ENCODE measurements at places on chromosomes 7 and 10.

GRCh38 chr10:14879928-14880193 is 1.2 kb downstream of the SUV39H2 start:
- no peak for DNase-seq

DNA sequence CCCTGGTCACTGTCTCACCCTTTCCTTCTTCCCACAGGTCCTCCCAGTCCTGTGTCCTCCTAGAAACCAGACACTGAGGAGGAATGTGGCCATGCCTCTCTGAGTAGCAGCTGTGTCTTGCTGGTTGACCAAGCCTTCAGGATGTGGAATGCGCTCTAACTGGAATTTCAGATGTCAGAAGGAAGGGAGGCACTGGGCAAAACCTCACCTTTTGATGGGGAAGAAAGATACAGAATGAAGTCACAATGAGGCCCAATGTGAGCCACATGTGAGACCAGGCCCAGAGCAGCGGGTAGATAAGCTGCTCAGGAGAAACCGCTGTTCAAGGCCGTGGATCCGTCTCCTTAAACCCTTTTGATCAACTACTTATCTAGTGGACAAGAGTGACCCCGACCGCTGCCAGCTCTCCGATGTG is 54.8 kb upstream of the ECHDC3 start:
- no peak for DNase-seq

- DNase-seq: no peak
These were observed 149.3 kb upstream of the STK17A start for GRCh38 chr7:43433639-43434038.

GRCh38 chr10:133104963-133105640 is 17.4 kb downstream of the ADGRA1 start:
- DNase-seq: no peak

DNA sequence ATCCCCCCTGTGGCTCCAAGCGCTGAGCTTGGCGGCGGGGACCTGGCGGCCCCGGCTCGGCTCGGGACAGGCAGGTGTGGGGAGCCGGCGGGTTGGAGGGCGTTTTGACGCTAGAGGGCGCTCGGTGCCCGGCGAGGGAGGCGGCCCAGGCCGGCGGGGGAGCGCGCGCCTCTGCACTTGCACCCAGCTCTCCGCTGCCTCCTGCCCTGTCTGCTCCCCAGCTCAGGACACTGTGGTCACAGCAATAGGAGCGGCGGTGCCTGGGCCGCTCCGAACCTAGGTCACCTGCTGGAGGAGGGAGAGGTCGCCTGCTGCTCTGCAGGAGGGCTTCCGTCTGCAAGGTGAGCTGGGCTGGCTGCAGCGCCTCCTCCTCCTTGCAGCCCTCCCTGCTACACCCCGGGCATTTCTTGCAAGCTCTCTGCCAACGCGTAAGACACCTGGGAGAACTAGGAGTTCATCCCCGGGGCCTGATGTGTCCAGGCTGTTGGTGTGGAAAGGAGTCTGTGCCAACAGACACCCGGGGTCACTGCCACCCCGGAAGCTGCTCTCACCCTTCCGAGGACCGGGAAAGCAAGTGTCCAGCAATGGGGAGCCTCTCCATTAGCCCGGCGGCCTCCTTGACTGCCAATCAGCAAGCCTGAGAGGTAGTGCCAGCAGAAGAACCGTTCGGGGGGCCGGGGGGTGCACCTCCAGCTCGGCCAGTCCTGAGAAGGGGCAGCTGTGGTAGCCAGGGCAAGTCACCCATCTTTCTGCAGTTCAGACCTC is 620.4 kb downstream of the GALNT17 start:
- DNase-seq: no peak

DNA sequence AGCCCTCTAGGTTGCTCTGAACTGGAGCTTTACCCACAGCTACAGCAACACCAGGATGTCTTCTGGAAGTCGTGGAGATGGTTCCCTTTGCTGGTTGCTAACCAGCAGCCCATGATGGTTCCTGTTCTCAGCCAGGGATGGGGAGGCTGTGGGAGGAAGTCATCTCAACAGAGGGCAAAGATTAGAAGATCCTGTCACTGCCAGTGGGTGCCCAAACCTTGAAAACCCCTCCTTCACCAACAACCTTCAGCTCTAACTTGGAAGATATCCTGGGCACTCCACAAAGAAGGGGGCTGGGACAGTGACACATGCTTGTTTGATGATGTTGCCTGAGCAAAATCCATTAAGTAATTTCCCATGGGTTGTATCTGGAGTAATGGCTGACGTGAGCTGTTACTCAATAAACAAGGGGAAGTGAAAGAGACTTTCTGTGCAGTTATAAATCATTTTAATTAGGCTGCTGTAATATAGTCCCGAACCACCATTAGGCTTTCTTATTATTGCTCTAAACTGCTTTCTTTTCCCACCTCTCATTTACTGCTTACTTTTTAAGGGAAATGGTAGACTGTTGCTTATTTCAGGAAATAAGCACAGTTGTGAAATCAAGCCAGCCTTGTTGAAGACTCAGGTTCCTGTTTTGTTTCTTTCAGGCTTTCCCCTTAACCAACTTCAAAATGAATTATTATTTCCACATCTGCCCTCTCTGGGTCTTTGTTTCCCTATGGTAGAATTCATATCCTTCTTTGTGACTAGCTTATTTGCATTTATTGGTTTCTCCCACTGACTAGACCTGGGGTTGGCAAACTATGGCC is 124.8 kb downstream of the PPP1R17 start:
- DNase-seq: no peak

DNA sequence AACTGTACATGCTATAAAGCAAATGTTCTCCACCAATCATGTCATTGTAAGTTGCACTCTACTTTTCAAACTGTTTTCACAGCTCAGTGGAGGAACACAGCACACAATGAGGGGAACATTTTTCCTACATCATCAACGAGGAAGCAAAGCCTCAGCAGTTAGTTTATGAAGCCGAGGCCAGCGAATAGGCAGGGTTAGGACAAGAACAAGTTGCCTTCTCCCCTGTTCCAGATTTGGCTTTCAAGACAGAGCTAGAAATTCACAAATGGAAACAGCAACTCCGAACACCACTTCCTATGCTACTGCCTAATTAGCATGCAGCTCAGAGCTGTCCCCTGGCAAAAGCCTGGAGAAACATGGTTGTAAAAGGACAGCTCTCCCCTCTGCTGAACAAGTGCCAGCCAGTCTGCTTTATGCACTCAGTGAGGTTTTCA is 19.8 kb downstream of the ITGB8 start:
- DNase-seq: no peak

DNA sequence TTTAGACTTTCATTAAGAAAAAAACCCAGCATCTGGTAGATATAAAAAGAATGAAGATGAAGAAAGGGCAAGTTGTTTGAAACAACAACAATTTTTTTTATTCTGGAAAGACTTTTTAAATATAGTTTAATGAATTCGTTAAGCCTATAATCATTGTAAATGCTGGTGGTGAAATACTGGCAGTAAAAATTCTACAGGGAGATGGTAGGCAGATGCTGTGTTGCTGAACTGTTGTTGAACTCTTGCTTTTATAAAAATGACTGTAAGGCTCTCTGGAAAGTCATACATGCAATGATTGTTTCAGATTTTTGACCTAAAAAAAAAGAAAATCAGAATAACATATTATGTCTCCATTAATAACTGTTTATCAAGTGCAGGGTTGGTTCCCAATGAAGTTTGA is 39.0 kb downstream of the SCIN start:
- no peak for DNase-seq

GRCh38 chr7:48088559-48089045 is 463 bp upstream of the UPP1 start:
- DNase-seq: peak; percentile 77

GRCh38 chr7:2785071-2785500 is 59.0 kb downstream of the GNA12 start:
- no peak for DNase-seq

DNA sequence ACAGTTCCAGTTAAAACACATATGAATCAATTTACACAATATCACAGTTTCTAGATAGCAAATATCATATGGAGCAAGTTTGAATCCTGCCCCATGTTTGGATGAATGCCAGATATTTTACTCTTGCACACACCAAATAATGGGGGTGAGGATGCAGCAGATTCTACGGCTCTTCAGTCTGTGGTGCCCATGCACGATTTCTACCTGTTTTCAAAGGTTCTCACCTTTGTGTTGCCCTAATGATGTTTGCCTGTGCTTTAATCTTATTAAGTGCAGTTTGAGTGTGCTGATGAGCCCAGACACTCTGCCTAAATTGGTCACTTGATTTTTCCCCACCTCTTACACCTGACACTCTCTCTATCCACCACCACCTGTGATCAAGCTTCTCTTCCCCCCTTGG is 119.6 kb downstream of the NPY start:
- DNase-seq: no peak

Data from GM18507 (cell line).